ENCODE measurements at places on chromosomes 6 and 20. TPM values are rescaled to one million over a fixed set of nuclear protein-coding genes. Genes with fewer than 3 reads are reported as not detected.

The MROH8 gene
- total RNA-seq = 8.4 TPM

The TGM3 gene
- total RNA-seq = not detected

The NRM gene
- 4.3 TPM for total RNA-seq

DNA sequence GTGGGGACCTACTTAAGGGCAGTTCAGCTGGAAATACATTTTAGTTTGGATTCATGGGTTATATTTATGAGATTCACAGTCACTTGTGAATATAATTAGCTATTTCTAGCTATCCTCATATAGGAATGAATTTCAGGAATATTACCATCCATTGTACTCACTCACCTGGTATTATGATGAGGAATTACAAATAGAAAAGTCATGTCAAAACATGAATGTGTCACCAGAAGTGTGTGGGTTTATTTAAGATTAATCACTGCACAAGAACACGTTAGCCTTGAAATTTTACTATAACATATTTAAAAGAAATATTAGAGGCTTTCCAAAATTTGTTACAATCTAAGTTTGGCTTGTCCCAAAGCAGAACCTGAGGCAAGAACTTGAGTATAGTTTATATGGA is 510.5 kb downstream of the PHF3 start:
- no peak for DNase-seq

GRCh38 chr6:11710311-11710761 is 68.3 kb downstream of the ADTRP start:
- no peak for DNase-seq

GRCh38 chr6:66291905-66292304 is 584.9 kb upstream of the EYS start:
- DNase-seq = no peak

DNA sequence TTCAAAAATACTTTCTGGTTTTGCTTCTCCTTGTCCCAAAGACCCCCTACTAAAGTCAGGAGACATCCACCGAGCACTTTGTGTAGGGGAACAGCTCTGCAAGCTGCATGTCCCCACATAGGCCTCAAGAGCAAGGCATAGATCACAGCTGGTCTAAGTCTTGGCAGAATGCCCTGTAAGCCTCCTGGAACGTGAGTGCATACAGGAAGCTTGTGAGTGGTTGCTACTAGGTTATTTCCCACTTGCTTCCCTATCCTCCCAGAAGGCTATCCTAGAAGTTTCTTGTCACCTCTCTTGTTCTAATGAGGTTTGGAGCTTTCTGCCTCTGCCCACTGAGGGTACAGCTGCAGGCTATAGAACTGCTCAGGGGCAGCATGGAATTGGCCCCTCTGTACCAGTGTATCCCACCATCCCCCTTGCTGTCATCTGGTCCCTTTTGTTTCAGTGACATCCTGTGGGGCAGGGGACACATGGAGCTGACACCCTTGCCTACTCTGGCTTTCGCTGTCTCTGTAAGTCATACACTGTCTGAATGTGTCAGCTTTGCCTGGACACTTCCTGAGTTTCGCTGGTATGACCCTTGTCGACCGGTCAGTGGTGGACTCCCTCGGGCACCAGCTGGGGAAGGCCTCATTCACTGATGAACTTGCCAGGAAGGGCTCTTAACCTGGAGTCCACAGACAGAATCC is 35.6 kb upstream of the KCNK16 start:
- no peak for DNase-seq

DNA sequence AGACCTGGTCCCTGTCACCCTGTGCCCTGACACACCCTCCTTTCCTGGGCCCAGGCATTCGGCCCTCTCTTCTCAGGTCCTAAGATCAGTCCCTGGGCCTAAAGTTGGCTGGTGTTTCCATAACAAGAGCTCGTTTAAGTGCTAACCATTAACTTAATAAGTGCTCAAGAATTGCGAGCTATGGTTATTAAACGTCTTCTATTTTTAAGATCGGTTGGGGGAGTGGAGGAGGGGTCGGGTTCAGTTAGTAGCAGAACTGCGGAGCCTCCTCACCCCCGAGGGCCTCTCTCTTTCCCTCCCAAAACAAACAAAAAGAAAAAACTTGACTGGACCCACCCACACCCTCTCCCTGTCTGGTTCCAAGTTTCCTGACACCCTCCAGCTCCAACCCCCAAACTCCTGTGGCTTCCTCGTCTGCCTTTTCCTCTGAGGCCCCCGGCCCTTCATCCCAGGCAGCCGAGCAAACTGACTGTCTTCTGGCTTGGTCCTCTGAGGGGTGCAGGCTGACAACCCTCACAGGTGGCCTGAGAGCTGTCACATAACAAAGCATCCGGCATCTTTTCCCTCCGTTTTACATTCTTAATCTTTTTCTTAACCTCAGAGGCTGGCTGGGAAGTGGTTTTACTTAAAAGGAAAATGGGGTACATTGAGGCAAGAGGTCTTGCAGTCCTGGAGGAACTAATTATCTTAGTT is 2.0 kb downstream of the STK35 start:
- DNase-seq = no peak
